ENCODE measurements at places on chromosomes 6 and 20.

- DNase-seq, result no peak
Measured at GRCh38 chr6:159616456-159616855, 76.6 kb downstream of the SOD2 start.

DNA sequence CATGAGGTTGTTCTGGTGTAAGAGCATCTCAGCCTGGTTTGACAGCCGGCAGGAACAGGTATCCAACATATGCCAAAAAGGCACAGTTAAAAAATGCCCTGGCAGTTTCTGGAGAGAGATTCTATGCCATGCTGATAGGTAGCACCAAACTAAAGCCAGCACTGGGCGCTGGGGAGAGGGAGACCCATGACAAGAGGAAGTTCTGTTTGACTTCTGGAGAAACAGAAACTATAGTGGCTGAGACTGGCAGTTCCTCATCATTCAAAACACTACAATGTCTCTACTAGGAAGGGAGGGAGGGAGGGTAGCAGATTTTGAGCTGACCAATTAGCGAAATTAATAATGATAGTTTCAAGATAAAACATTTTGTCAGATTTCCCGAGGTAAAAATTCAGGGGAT lies 174.1 kb downstream of the ADAT2 start:
- no peak for DNase-seq

GRCh38 chr6:143999406-143999805 lies 8.7 kb downstream of the PLAGL1 start:
- no peak for DNase-seq

DNA sequence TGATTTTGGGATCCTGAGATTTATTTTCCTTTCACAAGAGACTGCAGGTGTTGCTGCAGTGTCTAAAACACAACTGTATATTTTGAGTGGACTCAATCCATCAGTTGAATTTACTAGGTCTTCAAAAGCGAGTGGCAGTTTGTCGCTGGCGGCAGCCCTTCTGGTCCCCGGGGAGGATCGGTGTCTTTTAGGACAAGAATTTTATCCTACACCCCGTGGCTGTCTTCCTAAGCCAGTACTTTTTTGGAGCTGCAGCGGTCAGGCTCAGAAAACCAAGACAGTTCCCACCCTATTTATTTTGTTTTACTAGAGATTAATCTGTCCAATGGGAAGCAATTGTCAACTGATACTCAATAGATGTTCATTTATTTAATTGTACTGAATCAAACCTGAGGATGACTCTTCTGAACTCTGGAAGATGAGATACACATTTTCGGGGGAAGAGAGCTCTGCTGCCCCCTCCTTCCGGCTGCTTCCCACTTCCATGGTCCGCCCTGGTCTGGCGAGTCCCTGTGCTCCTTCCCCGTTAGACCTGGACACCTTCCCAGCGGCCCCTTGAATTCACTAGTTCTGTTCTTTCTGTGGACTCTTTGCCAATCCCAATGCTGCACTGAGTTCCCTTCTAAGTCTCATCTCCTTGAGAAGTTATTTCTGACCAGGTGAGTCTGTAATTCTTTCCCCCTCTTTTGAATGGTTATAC lies 90.6 kb downstream of the ERMARD start:
- no peak for DNase-seq

- no peak for DNase-seq
Measured at GRCh38 chr6:73234733-73235132, 9.4 kb upstream of the KHDC1L start.

DNA sequence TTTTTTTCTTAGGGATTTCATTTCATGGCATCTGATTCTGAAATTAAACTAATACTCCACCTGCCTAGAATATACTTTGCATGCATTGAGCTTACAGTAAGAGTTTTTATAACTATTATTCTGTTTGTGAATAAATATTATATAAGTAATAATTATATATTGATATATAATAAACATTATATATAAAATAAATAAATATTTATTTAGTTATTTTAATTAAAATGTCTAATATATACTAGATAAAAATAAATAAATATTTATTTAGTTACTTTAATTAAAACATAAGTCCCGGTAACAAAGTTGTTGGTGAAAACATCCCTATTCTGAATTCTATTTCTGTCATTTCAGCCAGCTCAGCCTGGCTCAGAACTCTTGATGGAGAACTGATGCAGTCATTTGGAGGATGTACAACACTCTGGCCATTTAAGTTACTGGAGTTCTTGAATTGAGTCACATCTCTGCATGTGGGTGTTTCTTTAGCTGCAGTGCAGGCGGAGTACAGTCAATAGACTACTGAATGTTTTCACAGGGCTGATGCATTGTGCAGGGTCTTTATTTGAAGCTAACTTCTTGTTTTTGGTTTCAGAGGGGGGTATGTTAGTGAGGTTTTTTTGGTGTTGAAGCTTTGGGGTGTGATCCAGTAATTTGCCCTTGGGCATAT lies 508.9 kb upstream of the ADGRB3 start:
- DNase-seq, result no peak

DNA sequence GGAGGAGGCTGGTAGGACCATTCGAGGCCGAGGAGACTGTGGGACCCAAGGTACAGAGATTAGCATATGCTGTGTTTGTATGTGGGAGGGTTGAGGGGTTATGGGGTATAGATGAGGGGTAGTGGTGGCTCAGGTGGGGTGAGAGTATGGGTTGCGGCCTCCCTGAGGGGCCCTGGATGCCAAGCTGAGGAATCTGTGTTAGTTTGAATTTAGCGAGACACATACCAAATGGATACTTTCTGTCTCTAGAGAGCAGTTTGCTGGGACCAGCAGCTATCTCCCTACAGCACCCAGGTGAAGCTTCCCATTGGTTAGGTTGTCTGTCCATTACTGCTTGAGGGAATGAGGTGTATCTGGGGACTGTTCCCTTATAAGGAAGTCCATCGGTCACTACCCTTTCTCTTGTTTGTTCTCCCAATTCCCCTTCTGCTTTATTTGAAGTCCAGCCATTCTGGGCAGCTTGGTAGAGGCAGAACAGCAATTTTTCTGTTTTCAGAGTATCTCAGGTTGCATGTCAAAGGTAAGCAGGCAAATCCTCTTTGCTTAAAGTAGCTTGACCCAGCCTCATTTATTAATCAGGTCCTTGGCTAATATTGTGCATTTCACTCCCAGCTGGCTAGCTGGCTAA lies 15.2 kb downstream of the CHMP4B start:
- DNase-seq, result no peak

DNA sequence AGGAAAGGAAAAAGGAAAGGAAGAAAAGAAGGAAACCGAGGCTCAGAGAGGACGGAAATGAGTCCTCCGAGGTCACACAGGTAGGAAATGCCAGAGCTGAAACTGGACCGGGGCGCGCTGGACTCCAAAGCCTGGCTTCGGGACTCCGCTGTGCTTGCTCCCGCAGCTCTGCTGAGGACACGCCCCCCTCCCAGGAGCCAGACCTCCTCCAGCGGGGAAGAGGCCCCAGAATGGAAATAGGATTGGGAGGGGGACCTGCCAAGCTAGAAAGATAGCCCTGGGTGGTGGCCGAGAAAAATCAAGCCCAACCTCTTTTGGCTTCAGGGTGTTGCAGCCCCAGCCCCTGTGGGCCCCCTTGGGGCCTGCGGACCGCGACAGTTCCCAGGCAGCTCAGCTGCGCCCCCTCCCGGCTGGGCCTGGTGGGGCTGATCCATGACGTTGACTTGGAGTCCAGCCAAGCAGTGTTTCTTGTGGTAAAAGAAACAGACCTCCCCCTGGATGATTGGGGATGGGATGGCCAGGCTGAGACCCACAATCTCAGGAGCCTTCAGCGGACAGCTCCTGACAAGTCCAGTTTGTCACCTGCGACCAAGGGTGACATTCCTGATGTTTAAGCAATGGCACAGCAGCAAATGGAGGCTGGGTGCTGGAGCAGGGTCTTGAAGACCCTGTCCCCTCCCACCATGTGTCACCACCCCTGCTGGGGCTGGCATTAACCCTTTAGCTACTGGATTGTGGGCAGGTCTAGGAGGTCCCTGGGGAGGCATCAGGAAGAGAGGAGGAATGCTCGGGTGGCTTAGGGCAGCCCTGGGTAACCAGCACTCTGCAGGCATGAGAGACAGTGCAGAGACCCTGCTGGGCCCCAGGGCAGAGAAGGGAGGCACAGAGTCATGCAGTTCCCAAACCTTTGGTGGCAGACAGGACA lies 55.4 kb downstream of the RIPOR3 start:
- DNase-seq, result peak; percentile 93

DNA sequence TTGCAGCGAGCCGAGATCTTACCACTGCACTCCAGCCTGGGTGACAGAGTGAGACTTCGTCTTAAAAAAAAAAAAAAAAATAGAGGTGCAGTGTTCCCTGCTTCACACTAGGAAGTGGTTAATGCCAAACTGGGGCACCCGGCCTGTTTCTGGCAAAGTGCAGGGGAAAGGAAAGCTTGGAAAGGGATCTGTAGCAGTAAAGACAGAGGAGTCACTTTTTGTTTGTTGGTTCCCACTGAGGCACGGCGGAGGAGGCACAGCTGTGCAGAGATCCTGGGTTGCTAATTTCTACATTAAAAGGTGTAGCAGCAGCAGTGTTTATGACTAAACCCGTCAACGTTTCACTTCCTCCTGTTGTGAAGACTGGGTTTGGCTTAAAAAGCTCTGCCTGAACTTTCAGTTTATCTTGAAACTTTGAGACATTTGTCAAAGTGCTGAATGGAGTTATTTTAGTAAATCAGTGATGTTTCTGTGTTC lies 125.6 kb downstream of the CARMIL1 start:
- no peak for DNase-seq

- DNase-seq, result no peak
Measured at GRCh38 chr6:63561288-63561687, 11.0 kb upstream of the LOC128125822 start.

GRCh38 chr20:58702859-58703648 lies 10.5 kb downstream of the NPEPL1 start:
- DNase-seq, result peak; percentile 13

DNA sequence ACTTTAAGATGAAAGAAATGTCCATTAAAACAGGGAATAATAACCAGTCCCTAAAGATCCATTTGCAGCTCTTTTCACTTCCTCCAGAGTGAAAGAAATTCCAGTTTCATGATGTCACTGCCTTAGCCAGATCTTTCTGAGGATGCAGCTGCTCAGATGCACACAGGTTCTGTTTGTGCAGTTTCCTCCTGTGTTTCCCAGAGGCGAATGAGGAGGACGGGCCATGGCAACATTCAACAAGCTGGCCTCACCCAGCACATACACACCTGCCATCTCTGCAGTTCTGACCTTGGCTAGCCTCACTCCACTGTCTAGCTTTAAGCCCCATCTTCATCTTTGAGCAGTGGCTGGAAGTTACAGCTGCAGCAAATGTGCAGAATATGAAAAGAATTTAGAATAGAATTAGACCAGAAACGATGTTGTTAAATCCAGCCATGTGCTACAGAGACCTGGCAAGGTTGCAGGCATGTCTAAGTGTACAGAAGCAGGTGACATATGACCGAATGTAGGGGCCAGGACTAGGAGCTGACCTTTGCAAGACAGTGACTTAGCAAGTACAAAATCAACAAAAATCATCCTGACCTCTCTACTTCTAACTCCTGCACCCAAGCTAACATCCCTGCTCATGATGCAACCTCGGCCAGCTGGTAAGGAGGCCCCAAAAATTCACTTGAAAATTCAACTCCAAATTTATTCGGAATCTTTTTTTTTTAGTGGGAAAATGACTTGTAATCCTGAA lies 35.0 kb downstream of the FAM50B start:
- no peak for DNase-seq
